Inflammatory macrophage (primary cell): ENCODE measurements at places on chromosomes 12 and 14.

- no peak for DNase-seq
Measured at GRCh38 chr12:127295630-127296029, 971.3 kb upstream of the TMEM132C start.

DNA sequence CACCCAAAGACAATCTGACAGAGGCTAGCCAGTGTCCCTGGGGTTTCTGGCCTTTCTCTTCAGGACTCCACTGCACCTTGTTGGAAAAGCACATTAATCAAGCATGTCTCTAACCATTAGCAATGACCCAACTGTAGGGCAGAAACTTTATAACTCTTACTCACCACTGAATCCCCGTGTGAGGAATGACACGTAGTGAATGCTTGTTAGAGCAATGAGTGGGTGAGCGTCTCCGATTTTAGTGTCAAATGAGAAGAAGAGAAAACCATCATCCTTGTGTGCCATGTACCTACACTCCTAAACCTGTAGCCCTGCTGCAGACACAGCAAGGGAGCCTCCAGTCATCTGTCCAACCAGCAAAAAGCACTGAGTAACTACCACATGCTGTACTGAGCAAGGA is 56.5 kb upstream of the GPR68 start:
- no peak for DNase-seq

DNA sequence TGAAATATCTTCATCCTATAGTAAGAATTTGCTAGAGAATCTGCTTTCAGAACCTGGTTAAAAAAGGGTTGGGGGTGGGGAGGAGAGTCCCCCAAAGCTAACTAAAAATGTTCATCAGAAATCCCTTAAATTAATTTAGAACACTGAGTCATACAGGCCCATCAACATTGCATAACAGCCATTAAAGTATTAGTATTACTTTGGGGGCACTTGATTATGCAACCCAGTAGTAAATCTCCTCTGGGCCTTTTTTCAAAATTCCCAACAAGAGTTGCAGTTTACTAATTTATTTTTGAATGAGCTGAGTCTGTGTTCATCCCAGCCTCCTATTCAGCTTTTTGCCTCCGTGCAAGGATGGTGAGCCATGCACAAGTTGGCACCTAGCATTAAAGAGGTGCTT is 8.8 kb upstream of the SLC24A4 start:
- DNase-seq, result no peak

- no peak for DNase-seq
Measured at GRCh38 chr12:64781280-64782190, 22.3 kb upstream of the GNS start.

- DNase-seq, result no peak
Measured at GRCh38 chr12:69101505-69101904, 137.9 kb upstream of the CPSF6 start.

DNA sequence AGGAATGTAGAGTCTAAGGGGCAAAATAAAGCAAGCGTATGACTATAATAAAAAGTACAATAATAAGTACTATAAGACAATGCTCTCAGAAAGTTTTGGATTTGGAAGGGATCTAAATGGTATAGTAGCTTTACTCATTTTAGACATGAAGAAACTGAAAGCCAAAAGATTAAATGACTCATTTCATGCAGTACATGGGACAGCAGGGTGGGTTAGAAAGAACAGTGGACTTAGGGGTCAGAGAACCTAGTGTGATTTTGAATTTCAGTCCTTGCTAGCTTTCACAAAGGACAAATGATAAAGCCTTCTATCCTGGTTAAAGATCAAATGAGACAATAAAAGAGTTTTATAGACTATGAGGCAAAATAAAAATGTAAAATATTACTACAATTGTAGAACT is 6.8 kb upstream of the LEMD3 start:
- DNase-seq, result no peak
